ENCODE measurements at places on chromosomes 7 and 10.

DNA sequence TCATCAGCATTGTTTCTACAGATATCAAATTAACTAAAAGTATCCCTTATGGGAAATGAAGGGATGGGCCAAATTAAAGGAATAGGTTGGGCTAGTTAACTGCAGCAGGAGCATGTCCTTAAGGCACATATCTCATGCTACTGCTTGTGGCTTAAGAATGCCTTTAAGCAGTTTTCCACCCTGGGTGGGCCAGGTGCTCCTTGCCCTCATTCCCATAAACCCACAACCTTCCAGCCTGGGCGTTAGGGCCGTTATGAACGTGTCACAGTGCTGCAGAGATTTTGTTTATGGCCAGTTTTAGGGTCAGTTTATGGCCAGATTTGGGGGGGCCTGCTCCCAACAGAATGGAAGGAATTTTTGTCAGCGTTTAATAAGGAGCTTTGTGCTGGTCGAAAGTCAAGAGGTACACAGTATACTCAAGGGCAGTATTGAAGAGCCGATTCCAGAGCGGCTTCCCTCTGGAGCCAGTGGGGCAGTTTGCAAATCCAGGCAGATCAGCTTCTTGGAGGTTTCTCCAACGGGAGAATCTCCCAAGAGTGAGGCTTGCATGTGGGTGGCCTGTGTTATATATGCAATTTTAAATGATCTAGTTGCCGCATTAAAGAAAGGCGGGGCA, 7.7 kb downstream of the PFKP start:
- no peak for DNase-seq

- no peak for DNase-seq
These were observed 20.1 kb upstream of the DDIT4 start for GRCh38 chr10:72253578-72253977.

- no peak for DNase-seq
These were observed 67.1 kb downstream of the MTURN start for GRCh38 chr7:30201921-30202320.

- no peak for DNase-seq
These were observed 13.2 kb downstream of the ITGB8 start for GRCh38 chr7:20343941-20344340.

- DNase-seq, result no peak
These were observed 11.9 kb downstream of the ANKRD26 start for GRCh38 chr10:27088119-27089044.

DNA sequence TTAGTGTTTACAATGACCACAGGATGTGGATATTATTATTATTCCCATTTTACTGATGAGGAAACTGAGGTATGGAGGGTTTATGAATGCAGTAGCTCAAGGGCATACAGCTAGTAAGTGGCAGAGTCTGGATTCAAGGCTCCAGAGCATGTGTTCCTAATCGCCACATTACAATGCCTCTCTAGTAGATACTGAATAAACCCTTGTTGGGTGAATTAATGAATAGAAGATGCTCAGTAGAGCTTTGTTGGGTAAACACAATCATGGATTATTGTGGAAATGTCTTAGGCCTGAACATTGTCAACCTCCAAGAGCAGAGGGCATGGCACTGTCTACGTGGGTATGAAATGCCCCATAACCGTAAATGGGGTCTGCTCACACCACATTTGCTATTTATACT, 545.3 kb downstream of the LRMDA start:
- DNase-seq, result no peak

DNA sequence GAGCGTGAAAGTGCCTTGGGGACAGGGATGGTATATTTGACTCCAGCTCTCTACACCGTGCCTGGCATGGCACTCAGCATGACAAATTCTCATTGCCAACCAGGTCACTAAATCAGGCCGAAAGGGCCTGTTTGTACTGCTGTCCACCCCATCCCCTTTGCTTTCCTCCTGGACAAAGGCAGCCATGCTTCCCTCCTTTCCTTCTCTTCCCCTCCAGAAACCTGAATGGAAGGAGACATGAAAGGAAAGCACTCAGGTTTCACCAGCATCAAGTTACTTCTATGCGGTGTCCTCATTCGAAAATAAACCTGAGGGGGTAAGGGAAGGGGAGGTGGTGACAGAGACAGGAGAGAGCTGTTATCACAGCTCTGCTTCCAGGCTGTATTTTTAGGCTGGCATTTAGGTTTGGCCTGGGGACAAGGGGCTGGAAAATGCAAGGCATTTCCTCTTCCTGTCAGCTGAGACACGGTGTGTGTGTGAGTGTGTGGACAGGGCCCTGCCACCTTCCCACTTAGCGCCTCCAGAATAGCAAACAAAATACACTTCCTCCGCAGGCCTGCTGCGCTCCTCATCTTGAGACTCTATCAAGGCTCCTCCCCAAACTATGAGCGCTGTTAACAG, 79.9 kb upstream of the COL13A1 start:
- no peak for DNase-seq

DNA sequence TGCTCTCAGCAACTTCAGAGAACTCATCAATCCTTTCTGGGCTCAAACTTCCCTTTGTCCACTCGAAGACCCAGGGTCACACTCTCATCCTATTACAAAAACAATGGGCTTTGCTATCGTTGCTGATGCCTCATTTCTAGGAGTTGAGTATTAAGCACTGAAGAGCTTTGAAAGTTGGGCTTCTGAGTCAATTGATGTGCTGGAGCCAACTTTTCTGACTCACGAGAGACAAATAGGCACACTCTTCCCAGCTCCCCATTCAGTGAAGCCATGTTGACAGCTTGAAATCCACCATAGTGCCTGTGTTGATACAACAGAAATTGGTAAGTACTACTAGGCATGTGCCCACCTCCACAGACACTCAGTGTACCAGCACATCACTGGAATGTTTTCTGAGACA, 97.5 kb upstream of the PRSS58 start:
- DNase-seq, result no peak

DNA sequence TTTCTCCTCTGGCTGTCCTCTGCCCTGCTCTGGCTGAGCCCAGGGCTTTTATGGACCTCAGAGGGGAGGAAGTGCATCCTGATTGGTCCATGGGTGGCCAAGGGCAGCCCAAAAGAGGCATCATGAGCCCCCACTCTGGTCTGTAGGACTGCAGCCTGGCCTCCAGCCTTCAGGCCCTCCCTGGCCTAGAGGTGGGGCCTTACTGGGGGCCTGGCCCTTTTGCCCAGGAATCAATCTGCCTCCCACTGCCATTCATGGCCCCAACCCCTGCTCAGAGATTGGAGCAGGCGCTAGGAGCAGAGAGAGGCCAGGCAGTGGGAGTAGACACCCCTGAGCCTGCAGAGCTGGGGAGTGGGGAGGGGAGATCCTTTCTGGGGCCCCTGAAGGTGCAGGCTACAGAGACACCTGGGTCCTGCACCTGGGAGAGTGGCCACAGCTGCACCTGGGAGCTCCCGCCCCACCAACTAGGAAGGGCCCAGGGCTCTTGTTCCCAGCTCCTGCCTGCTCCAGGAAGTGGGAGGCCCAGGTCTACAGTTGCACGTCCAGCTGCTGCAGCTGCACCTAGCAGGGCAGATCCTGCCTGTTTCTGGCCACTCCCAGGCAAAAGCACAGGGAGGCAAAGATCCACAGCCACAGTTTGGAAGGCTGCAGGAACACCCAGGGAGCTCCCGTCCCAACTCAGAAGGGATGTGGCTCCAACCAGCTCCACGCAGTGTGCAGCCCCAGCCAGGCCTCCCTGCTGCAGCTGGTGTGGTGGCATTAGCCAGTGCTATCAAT, 6.4 kb upstream of the DYNC2I1 start:
- DNase-seq, result no peak

DNA sequence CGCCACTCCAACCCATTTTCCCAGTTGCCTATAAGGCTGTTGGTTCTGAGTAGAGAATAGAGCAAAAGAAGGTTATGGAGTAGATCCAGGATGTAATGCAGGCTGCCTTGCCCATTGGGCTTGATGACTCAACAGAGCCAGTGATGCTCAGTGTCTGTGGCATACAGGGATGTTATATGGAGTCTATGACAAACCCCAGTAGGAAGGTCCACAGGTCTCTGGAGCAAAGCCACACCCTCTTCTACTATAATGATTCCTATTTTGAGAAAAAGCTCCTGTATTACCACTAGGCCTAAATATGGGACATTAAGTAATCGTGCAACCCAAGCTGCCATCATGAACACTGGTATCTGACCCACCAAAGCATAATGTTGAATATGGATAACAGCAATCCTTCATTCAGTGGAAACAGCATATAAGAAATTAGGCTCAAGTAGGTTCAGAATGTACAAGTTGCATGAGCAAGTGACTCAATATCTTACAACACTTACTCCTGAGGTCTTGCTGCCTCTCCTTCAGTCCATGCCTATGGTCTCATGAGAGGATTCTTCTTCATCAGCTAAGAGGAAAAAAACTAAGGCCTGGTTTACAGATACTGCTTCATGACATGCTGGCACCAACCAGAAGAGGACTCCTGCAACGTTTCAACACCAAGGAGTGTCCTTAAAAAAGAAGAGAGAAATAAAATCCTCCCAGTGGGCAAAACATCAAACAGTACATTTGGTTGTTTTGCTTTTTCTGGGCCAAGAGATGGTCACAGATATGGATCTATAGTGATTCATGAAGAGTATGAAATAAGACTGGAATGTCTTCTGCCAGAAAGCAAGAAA, 14.8 kb upstream of the FHIP2A start:
- DNase-seq, result no peak

GRCh38 chr10:125911990-125912389, 15.6 kb downstream of the FANK1 start:
- no peak for DNase-seq

GRCh38 chr10:129833468-129833950, 130.6 kb downstream of the EBF3 start:
- no peak for DNase-seq

Measured in NCI-H446 treated with DMSO at 0.1 percent for 48 hours (cell line).